ENCODE measurements at places on chromosomes 11 and 22. TPM values are rescaled to one million over a fixed set of nuclear protein-coding genes. Genes with fewer than 3 reads are reported as not detected.
A peak's percentile ranks its signal among the peaks of the same experiment; 100 is the strongest.

DNA sequence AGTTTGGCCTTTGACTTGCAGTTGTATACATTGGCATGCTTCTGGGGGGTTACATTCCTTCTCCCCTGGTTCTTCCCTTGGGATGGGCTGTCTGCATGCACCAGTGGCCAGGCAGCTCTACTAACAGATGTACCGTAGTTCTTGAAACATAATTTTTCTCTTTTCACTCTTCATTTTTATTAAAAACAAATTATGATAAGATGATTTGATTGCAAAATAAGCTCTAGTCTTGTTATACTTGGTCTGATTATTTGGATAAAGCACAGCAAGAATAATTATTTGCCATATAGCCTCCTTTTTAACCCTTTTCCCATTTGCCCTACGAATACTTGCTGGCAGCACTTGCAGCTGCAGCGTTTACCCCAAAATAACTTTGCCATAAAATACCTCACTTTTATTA lies 12.7 kb downstream of the OR56A5 start:
- DNase-seq = no peak
- H3K4me3 ChIP-seq = no peak overlapping the region

GRCh38 chr22:41939981-41940831 lies 6.7 kb downstream of the CENPM start:
- no peak for DNase-seq
- peak overlapping the region; percentile 69 for H3K4me3 ChIP-seq
- H3K27me3 ChIP-seq = no peaks in the 10 kb centered on the region

GRCh38 chr22:40499209-40499623 lies 128.8 kb downstream of the SGSM3 start:
- H3K27me3 ChIP-seq = no peaks in the 10 kb centered on the region
- no peak for DNase-seq
- H3K4me3 ChIP-seq = no peak overlapping the region
- no peak overlapping the region for H3K27ac ChIP-seq
- H3K36me3 ChIP-seq = peaks cover 12% of the 10 kb centered on the region

- no peak overlapping the region for H3K27ac ChIP-seq
- H3K4me3 ChIP-seq = no peak overlapping the region
- peaks cover 14% of the 10 kb centered on the region for H3K4me1 ChIP-seq
- no peaks in the 10 kb centered on the region for H3K36me3 ChIP-seq
- no peak for DNase-seq
- H3K27me3 ChIP-seq = peaks cover 2% of the 10 kb centered on the region
These were observed 33.1 kb upstream of the CARD16 start for GRCh38 chr11:105078283-105078682.

DNA sequence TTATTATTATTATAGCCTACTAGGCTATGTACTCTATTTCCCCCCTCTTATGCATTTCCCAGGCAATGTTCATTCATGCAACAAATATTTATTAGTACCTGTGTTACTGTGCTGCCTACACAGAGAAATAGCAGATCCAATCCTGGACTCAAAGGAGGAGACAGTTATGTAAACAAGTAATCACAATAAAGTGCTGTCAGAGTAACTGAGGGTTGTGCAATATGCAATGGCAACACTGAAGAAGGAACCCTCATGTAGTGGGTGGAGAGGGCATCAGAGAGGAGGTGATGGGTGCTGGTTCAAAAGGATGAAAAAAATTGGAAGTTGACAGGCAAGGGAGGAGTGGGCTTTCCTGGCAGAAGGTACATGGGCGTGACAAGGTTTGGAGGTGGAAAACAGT lies 886 bp upstream of the P4HA3 start:
- H3K4me3 ChIP-seq = no peak overlapping the region
- H3K36me3 ChIP-seq = peaks cover 4% of the 10 kb centered on the region
- no peak for DNase-seq

DNA sequence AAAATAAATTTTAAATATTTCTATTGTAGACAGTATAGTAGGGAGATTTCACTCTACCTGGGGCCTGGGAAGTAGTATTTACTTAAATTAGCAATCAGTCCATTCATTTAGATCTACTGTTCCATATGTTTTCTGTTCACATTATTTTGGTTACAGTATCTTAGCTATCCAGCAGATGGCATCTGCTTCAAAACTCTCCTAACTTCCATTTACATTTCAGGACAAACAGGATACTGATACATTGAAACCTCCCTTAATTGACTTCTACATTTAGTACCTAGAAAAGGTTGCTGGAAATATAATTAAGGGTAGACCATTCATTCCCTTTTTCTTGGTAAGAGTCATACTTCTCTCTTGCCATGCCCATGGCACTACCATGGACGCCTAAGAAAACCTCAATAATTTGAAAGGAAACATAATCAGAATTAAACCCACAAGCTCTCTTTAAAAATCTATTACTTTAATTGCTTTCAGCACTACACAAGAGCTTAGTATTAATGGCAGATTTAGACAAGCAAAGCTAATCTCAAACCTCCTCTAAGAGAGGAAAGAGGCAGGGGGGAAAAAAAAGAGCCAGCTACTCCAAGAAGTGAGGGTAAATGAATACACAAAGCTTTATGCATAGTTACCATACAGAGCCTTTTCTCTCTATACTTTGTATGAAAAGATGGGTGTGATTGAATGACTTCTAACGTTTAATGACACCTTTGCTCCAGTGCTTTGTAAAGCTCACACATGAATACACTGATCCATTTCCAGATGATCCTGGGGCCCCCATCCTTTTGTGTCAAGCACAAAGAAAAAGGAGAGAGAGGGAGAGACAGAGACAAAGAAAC lies 131.2 kb upstream of the MTMR2 start:
- DNase-seq = peak; percentile 17
- H3K27me3 ChIP-seq = no peaks in the 10 kb centered on the region
- H3K36me3 ChIP-seq = peaks cover 5% of the 10 kb centered on the region
- H3K27ac ChIP-seq = peak overlapping the region; percentile 97
- peak overlapping the region; percentile 54 for H3K4me3 ChIP-seq

GRCh38 chr11:12733091-12733490 lies 58.9 kb downstream of the TEAD1 start:
- no peak for DNase-seq
- no peak overlapping the region for H3K4me3 ChIP-seq
- peaks cover 24% of the 10 kb centered on the region for H3K4me1 ChIP-seq
- no peaks in the 10 kb centered on the region for H3K36me3 ChIP-seq

DNA sequence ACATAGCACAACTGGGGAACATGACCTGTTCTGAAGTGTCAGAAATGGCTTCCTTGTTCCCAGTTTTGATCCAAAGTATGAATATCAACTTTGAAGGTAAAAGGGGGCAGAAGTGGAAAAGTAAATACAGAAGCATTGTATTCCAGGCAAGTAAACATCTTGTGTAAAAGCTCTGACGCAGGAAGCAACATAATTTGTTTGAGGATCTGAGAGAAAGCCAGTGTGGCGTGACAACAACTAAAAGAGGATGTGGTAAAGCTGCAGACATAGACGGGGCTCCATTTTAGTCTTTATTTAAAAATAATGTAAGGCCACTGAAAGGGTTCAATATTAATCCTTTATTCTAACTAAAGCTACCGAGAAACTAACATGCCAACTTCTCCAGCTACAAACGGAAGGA lies 310.2 kb downstream of the DLG2 start:
- H3K36me3 ChIP-seq = no peaks in the 10 kb centered on the region
- H3K27me3 ChIP-seq = no peaks in the 10 kb centered on the region
- DNase-seq = no peak
- H3K4me3 ChIP-seq = no peak overlapping the region
- H3K27ac ChIP-seq = no peak overlapping the region

GRCh38 chr22:37430941-37431340 lies 3.7 kb upstream of the ELFN2 start:
- DNase-seq = no peak
- H3K27me3 ChIP-seq = peaks cover 61% of the 10 kb centered on the region
- no peak overlapping the region for H3K27ac ChIP-seq
- H3K4me3 ChIP-seq = no peak overlapping the region
- H3K36me3 ChIP-seq = no peaks in the 10 kb centered on the region

The KRTAP5-9 gene
- total RNA-seq = not detected

The CUL5 gene
- total RNA-seq = 46.3 TPM
